ENCODE measurements at places on chromosomes 12 and 14. TPM values are rescaled to one million over a fixed set of nuclear protein-coding genes. Genes with fewer than 3 reads are reported as not detected.

DNA sequence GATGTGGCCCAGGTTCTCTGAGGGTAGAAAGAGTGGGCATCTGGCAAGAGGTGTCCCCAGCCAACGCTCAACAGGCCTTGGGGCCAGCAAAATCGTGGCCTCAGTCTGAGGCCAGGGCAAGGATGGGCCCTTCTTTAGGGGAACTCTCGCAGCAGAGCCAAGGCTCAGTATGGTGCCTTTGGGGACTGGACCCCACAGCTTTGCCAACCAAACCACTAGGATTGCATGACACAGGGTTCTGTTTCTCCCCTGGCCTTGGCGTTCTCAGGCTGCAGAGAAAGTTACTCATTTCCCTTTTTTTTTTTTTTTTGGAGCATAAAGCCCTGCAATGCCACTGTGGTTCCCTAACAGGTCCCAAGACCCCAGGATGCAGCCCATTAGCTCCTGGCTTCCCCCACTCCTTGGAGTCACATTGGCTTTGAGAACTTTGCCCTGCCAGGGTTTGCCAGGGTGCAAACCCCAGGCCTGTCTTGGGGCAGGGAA, 100.6 kb downstream of the LGMN start:
- no peak for DNase-seq

DNA sequence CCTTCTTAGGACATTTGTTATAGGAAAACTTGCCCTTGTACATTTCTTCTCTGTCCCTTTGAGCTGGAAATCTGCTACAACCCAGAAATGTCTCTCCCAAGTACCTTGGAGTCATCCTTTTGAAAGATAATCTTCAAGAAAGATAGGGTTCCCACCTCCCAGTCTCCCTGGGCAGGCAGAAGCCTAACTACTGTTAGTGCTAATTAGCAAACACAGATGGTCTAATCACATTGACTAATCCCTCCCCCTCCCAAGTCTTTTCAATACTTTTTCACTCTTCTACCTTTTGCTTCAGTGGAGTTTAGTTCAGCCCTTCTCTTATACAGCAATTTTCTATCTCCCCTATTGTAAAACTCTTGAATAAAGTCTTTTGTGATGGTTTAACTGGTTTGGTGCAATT, 129.8 kb upstream of the PPFIA2 start:
- no peak for DNase-seq

DNA sequence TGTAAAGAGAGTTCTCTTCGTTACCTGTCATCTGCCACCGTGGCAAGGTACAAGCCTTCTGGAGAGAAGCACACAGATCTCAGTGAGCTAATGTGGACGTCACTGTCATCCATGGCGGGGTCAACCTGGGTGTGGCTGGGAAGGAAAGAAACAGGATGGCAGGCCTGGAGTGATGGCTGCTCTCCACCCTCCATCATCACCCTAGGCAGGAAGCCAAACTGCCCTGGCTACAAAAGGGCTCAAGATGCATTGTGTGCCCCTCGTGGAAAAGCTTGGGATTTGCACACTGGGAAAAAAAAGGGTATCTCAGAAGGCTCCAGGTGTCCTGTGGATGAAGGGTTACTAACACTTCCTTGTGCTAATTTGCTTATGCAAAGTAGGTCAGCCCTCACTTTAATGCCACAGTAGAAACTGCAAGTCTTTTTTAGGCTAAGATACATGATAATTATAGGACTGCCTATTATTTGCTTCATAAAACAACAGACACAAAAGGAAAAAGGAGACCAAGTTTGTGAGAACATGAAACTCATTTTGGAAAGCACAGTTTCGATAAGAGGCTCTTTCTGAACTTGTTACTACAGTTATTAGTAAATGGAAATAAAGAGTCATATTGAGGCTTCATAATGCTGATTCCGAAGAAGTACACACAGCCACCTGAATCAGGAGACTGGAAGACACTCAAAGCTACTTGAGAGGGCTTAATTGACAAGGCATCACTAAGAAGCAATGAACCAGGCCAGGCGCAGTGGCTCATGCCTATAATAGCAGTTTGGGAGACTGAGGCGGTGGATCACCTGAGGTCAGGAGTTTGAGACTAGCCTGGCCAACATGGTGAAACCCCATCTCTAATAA, 18.9 kb downstream of the RFC5 start:
- DNase-seq, result no peak

- DNase-seq, result no peak
These were observed 10.1 kb upstream of the SMCO3 start for GRCh38 chr12:14824012-14824634.

GRCh38 chr12:112777387-112778310, 13.9 kb upstream of the RPH3A start:
- no peak for DNase-seq

- no peak for DNase-seq
These were observed 307.7 kb upstream of the SEL1L start for GRCh38 chr14:81841346-81841745.

The PRIMA1 gene
- total RNA-seq, result not detected

DNA sequence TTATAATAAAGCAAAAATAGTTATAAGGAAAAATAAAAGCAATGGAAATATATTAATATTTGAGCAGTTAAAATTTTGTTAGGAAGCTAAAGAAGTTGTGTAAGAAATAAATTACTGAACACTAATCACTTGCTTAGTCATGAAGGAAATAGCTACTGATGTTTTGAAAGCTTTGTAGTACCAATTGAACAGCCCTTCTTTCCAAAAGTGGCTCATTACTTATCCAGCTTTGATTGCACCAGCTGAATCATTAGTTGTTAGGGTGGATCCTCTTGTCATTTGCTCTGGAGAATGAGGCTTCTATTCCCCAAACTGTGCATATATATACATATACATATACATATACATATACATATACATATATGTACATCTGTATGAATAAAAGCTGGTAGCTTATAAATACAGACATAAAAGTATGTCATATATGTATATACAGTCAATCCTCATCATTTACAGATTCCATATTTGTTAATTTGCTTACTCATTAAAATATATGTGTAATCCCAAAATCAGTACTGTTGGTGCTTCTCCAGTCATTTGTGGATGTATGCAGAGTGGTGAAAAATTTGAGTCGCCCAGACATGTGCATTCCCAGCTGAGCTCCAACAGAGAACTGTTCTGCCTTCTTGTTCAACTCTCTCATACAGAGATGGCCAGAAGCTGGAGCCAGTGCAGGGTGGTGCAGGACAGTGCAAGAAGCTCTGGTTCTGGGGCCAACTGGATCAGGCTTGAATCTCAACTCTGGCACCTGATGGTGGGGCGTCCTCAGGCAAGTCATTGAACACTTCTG, 214.1 kb downstream of the RPAP3 start:
- no peak for DNase-seq

DNA sequence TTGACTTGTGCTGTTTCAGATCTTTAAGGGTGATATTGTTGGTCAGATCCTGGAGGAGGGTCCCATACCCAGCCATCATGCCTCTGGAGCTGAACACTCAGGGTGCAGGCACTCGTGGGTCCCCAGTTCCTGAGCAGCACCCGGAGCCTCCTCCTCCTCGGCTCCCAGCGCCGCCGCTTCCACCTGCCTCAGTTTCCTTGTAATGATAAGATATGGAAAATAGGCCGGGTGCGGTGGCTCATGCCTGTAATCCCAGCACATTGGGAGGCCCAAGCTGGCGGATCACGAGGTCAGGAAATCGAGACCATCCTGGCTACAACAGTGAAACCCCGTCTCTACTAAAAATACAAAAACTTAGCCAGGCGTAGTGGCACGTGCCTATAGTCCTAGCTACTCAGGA, 20.2 kb upstream of the AEBP2 start:
- DNase-seq, result no peak

The MYO1H gene
- not detected for total RNA-seq

- DNase-seq, result no peak
These were observed 867 bp downstream of the C12orf42 start for GRCh38 chr12:103494734-103495468.

The SLC38A6 gene
- 5.9 TPM for total RNA-seq

- peak; percentile 92 for DNase-seq
These were observed 49.0 kb downstream of the KCTD10 start for GRCh38 chr12:109428037-109428629.

- DNase-seq, result no peak
These were observed 19.4 kb downstream of the LPCAT3 start for GRCh38 chr12:6998715-6999451.

The KLRC3 gene
- not detected for total RNA-seq

The NRL gene
- 1.2 TPM for total RNA-seq

- peak; percentile 88 for DNase-seq
These were observed 397.4 kb upstream of the OR4E1 start for GRCh38 chr14:22071006-22071405.

DNA sequence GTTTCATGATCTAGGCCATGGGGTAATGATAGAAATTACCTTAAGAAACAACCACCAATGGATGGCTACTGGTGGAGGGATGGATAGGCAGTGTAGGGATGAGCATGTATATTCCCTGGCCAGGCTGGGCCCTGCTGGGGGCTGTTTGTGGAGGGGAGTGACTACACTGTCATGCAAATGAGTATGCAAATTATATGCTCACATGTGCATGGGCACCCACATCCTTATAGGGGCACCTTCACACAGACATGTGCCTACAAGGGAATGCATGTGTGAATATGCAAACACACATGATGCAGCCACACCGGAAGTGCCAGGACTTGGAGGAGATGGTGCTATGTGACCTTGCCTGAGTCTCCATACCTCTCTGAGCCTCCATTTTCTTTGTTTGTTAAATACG, 39.7 kb upstream of the FAM222A start:
- DNase-seq, result no peak

DNA sequence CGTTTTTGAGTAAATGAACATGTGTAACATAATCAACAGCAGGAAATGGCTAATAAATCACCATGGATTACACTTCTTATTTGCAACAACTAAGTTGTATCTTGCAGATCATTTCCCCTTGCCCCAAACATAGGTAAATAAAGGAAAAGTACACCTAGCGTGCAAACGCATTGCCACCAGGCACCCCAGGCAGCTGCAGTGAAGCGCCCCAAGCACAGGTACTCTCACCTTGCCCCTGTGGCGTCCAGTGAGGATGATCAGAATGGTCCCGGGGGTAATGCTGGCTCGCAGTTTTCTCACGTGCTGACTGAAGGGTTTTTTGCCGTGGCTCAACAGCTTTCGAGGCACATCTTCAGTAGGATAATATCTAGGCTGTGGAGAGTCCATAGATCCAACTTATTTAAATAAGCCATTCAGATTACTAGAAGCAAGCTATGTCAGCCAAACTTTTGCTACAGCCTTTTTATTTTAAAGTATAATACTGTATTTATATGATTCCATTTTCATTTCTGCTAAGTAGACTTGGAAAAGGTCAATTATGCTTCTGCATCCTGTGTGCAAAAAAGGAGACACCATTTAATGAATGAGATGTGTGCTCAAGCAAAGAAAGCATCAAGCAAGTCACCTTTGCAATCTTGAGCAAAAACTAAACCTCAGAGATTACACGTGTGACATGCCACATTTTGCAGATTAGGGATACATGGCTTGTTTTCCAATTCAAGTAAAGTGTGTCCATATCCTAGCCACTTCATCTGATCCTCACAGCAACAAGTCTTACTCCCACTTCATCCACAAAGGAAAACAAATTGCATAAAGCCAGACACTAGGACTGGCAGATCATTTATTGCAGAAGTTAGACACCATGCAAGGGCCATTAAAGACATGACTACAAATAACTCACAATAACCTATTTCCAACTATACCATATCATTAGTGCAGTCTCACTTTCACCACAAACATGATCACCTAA, 2.6 kb downstream of the RPL6 start:
- no peak for DNase-seq

The ARHGDIB gene
- 452 TPM for total RNA-seq

GRCh38 chr12:79766705-79767464, 76.1 kb upstream of the PAWR start:
- no peak for DNase-seq

The SLC5A8 gene
- not detected for total RNA-seq

DNA sequence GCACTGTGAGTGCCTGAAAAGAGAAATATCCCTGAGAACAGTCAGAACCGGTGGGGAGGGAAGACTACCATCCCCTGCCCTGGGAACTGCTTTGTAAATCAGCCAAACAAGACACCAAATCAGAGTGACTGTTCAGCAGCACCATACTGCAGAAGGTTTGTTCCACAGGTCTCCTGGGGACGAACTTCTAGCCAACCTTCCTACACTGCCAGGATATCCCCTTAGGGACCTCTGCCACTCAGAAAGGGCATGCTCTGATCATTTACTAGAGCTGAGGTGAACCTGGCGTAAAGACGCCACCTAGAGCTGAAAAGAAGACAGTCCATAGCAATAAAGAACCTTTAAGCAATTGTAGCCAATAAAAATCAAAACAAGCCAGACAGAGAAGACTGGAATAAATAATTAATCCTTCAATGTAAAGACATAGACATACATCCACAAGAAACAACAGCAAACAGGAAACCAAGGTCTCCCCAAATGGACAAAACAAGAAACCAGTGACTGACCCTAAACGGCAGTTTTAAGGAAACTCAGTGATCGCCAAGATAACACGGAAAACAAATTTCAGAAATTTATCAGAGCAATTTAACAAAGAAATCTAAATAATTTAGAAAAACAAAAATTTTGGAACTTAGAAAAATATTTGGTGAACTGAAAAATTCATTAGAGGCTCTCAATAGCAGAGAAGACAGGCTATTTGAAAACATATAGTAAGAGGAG, 228.1 kb upstream of the AMIGO2 start:
- DNase-seq, result peak; percentile 88

Measured in activated CD4-positive, alpha-beta T cell treated with anti-CD3 and anti-CD28 coated beads, Interleukin-2, amount 10 ng/mL, durations not matched to agents 24 days and 14 days (primary cell).